ENCODE measurements at places on chromosomes 11 and 22.
A peak's percentile ranks its signal among the peaks of the same experiment; 100 is the strongest.

GRCh38 chr22:50146439-50147238 lies 23.9 kb upstream of the PANX2 start:
- no peak for DNase-seq

GRCh38 chr11:61489833-61490721 lies 18.5 kb upstream of the LRRC10B start:
- no peak for DNase-seq

DNA sequence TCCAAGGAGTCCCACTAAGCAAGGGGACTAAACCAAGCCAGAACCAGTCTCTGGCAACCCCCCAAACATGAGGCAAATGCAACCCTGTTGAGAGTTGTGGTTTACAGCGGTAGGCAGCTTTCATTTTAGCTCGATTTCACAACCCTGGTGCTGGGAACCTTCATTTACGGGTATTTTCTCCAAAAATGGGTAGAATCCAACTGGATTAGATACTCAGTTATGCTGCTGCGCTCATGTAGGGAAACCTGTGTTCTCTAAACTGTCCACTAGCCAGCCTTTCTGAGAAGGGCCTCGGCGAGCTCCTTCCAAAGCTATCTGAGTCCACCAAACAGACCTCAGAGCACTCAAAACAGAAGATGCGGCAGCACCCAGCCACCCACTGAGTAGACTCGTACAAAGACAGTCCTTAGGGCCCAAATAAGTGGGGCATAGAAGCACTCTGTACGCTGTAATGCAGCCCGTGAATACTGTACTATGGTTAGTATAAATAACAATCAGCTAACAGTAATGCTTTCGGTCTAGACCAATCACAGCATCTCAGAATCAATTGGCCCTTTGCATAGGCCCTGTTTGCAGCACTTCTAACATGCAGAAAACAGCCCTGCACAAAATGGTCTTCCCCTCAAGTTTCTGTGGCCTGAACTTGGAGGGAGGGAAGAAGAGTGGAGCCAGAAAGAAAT lies 104.7 kb downstream of the ETS1 start:
- peak; percentile 69 for DNase-seq

DNA sequence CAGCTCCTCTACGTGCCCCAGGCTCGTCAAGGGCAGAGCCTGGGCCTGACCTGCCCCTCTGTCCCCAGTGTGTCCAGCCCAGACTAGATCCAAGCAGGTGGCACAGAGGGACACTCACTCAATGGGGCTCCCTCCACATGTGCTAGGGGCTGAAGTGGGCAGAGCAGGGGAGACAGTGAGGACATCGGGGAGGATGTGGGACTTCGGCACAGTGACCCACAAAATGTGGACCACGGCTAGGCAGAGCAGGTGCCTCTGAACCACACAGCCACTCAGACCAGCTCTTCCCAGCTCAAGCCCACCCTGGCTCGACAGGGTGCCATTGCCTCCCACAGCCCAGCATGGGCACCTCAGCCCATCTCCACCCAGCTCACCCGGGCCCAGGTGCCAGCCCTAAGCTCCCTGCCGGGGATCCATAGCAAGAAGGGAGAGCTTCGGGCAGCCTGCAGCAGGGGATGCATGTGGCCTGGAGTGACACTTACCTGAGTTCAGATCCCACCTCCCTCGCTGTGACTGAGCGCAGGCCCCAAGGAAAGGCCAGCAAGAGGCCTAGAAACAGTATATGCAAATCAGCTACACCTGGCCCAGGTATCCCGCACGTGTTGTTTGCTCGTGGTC lies 46.9 kb upstream of the RTL6 start:
- no peak for DNase-seq

DNA sequence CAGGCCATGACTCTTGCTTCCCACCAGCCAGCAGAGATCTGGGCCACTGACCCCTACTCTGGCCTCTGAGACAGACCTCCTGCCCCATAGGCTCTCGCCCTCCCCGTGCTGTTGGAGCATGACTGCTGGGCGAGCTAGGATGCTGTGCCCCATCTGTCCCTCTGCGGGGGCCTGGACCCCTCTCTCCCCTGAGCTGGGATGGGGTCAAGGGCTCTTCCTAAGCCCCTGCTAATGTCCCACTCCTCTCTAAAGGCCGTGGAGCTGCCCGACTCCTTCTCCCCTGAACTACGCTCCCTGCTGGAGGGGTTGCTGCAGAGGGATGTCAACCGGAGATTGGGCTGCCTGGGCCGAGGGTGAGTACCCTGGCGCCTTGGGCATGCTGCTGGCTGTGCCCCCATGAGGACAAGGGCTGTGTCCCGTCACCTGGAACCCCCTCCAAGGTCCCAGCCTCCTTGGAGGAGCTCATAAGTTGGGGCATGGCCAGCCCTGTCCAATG lies 6.2 kb upstream of the ANKRD13D start:
- no peak for DNase-seq

- peak; percentile 35 for DNase-seq
Measured at GRCh38 chr11:75263944-75264349, 23.4 kb downstream of the TPBGL start.

DNA sequence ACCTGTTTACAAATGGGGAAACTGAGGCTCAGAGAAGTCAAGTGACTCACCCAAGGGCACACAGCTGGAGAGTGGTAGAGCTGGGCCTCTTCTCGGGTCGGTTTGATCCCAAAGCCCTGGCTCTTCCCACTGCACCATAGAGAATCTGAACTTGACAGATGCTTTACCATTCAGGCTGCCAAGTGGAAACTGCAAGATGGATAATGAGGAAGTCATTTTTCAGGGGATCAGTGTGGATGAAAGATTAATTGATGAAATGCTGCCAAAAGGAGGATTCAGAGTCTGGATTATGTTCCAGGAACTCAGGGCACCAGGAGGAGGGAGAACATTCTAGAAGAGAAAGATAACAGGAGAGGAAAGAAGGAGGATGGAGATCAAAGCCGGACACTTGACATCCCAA lies 185.9 kb upstream of the ZBED5 start:
- no peak for DNase-seq

GRCh38 chr11:19808076-19808911 lies 95.7 kb downstream of the NAV2 start:
- DNase-seq, result no peak

- no peak for DNase-seq
Measured at GRCh38 chr11:126485021-126485792, 129.7 kb downstream of the ST3GAL4 start.

DNA sequence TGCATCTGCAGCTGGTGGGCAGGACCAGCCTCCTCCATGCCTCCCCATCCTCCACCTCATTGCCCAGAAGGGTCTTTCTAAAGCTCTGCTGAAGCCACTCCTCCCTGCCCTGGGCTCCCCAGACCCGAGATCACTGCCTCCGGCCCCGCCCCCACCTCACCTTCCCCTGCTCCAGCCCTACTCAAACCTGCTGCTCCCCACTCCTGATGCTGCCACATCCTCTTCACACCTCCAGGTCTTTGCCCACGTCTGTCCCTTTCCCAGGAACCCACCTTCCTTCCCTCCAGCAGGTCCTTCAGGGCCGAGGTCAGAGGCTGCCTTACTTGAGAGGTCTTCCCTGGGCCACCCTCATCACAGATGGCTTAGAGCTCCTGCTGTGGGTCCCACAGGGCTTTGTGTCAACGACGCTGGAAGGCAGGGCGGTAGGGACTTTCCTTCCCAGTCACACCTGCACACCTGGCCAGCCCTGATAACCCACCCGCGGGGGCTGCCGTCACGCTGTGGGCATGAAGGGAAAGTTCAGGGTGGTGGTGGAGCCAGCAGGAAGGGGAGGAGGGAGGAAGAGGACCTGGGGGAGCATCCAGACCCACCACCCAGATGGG lies 11.9 kb downstream of the WNT7B start:
- DNase-seq, result no peak

- DNase-seq, result no peak
Measured at GRCh38 chr11:134455516-134455915, 43.5 kb upstream of the B3GAT1 start.

DNA sequence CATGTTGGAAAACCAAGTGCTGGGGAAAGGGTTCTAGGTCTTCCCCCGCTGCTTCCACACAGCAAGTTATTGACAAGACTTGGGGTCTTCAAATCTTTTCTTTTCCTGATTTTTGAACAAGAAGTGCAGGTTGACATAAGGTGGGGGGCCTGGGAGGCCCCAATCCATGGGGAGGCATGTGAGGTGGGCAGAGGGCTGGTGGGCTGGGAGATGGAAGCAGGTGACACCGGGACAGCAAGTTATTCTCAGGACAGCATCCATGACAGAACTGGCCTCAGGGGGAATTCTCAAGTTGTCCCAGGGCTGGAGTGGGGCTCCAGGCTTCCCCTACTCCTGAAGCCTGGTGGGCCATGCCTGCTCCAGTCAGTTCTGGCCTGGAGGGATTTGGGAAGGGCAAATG lies 5.5 kb downstream of the FGF19 start:
- no peak for DNase-seq

DNA sequence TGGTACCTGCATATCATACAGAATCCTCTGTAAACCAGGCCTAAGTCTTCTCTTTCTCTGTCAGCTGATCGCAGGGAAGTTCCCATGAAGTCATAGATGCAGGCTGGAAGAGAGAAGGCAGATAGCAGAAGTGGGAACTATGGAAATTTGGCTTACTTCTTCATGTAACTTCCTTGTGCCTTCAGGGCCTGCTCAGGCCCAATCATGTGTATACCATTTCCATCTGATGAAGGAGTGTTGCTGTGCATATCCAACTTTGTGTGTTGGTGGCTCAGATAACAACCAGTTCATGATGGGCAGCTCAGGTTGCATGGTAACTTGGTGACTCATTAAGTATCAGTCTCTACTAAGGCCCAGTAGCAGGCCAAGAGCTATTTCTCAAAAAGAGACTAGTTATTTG lies 53.1 kb upstream of the CEP295 start:
- no peak for DNase-seq

DNA sequence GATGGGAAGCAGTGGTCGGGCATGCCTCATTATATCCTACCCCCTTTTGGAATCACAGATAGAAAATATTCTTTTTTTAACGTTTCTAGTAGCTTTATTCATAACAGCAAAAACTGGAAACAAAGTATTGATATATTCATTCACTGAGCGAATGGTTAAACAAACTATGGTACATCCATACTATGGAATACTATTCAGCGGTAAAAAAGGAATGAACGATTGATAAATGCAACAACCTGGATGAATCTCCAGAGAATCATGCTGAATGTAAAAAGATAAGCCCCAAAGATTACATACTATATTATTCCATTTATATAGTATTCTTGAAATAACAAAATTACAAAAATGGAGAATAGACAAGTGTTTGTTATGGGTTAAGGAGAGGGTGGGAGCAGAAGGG lies 7.5 kb upstream of the SULT4A1 start:
- no peak for DNase-seq

Data from stimulated activated CD8-positive, alpha-beta memory T cell treated with anti-CD3 and anti-CD28 coated beads, Interleukin-4, amount 100 ng/mL, for 48 hours (primary cell).